HS-27A (cell line): ENCODE measurements at places on chromosomes 2 and 18.

DNA sequence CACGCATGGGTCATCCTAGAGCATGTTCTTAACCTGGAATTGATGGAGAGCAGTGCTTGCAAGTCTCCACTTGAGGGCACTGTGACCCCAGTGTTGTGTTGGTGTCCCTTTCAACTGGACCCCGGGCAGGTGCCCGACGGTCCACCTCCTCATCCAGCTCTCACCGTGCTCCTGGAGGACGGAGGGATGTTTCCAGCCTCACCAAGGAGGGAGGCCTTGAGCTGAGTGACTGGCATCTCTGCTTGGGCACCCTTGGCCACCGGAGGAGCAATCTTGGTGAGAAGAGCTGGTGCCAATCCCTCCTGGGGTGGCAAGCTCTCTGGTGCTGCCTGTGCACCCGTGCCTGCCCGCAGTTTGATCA, 45.4 kb upstream of the ASB18 start:
- no peak for DNase-seq

DNA sequence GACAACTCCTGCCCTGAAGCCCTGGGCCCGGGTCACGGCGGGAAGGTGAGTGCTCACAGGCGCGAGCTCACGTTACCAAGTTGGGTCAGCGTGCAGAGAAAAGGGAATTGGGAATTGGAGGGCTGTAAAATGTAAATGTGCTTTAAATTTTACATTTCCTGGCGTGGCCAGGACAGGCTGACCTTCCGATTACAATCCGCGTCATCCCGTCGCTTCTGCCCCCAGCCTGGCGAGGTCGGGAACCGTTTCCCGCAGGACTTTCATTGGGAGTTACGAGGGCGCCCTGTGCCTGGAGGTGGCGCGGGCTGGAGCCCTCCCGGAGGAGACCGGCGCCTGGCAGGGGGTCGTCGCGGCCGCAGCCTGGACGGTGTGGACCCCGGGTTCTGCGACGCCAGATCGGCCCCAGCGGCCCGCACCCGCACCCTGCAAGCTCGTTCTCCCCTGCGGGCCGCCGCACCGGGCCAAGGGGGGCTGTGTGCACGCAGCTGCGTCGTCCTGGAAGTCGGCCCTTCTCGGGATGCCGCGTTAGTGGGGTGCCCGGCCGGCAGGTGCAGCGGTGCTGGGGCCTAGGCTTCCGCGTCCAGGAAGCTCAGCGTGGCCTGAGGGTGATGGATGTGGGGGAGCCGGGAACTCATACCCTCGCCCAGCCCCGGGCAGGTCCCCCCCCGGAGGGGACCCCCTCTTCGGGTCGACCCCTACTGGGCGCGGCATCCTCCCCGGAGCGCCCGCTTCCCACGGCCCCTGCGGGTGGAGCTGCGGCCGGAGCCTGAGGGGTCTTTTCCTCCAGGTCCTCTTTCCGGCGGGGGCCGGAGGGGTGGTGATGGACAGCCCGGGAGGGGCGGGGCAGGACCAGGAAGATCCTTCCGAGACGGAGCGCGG, 63.9 kb downstream of the LRRFIP1 start:
- DNase-seq, result no peak

DNA sequence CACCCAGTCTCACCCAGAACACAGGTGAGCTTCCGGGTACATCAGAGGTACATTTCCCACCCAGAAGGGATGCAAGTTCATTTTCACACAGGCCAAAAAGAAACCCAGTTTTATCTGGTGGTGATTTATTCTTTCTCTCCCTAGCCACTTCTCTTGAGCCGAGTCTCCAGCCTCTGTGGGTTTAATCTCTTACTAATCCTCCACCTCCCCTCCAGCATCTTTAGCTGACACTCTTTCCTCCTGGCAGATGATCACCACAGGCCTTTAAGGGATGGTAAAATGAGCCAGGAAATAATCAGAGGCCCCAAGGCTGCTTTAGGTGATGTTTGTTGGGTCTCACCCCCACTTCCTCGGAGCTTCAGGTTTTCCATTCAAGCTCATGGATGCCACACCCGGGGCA, 145.7 kb upstream of the DLX2 start:
- DNase-seq, result no peak

- DNase-seq, result no peak
Measured at GRCh38 chr2:165645930-165646831, 147.9 kb downstream of the GALNT3 start.

GRCh38 chr2:176781570-176782217, 430.9 kb upstream of the HNRNPA3 start:
- DNase-seq, result no peak

DNA sequence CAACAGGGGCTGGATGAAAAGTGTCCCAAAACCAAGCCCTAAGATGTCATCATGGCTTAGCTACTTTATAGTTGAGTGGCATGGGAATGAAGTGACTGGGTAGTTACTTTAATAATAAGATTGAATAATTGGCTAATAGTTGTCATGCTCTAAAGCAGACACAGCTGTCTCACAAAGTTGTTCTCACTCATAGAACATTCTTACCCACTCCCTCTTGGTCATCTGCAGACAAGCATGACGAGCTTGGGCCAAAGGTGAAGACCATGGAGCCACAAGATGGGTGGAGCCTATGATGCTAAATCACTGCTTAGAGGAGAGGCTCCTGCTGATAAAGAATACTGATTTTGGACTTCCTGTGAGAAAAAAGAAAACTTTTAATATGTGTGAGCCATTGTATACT, 62.4 kb upstream of the MMADHC start:
- no peak for DNase-seq

GRCh38 chr18:13184396-13184795, 34.2 kb upstream of the LDLRAD4 start:
- no peak for DNase-seq

GRCh38 chr2:194004590-194005206, 1652.3 kb upstream of the SLC39A10 start:
- DNase-seq, result no peak

- DNase-seq, result no peak
Measured at GRCh38 chr2:164843346-164843911, 1.8 kb upstream of the COBLL1 start.

DNA sequence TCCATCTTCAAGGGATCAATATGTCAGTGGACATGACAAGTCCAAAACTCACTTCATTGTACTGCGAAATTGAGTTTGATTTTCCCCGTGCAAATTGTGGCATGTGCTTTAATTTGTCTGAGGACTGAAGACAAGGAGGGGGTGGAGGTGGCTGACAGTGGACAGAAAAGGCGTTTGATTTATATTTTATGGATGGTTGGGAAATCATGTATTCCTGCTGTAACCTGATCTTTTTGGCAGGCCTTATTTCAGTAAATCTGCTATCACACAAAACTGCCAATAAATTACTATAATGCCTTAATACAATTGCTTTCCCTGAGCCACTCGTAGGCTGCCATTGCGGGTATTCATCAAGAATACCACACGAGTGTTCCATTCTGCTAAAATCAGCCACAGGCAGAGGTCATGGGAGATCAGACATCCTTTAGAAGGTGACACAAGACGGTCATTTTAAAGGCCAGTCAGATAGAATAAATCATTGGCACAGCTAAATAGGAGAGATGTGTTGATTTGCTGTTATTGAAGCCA, 720.5 kb downstream of the MBD2 start:
- DNase-seq, result no peak

- DNase-seq, result no peak
Measured at GRCh38 chr2:73107211-73107926, 5.4 kb downstream of the RAB11FIP5 start.

- DNase-seq, result no peak
Measured at GRCh38 chr18:79260510-79260909, 135.2 kb upstream of the NFATC1 start.

DNA sequence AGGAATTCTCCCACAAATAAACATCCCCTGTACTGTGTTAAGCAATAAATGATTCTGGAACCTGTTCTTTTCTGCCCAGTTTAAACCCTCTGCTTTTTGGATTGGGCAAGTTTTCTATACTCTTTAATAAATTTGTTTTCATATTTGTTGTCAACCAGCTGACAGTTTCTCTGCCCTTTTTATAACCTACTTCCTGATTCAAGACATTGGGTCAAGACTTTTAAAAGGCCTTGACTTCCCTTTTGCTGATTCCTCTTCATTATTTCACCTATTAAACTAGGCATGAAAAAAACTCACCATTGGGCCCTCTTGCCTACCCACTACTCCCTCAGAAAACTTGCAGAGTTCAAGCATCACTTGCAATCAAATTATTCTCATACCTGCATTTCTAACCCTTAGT, 459.5 kb downstream of the ARHGAP15 start:
- DNase-seq, result no peak

GRCh38 chr2:9532421-9532820, 23.2 kb downstream of the ADAM17 start:
- DNase-seq, result no peak

GRCh38 chr2:164816046-164816445, 25.6 kb downstream of the COBLL1 start:
- DNase-seq, result no peak

DNA sequence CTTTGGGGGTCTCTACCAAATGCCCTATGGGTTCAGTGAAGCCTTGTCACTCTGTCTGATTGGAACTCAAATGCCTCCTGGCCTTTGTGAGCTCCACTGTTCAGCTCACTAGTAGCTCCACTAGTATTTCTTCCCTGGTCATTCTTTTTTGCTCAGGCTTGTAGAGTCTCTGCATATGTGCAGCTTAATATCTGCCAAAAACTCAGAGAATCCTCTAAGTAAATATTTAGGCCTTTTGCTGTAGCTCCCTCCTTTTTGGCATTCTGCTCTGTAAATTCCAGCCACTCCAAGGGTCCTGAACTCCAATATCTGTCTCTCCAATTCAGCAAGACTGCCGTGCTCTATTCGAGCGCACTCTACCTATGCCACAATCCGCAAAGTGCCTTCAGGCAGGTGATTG, 146.5 kb downstream of the MAIP1 start:
- no peak for DNase-seq
